Epithelial cell of proximal tubule (primary cell): ENCODE measurements at places on chromosomes 2 and 18. TPM values are rescaled to one million over a fixed set of nuclear protein-coding genes. Genes with fewer than 3 reads are reported as not detected.

Gene HSBP1L1
- 35.5 and 44.7 TPM in 2 replicates for total RNA-seq

- DNase-seq, result no peak
These were observed 258.5 kb downstream of the RPIA start for GRCh38 chr2:88950010-88950409.

Gene ZC3H6
- total RNA-seq, result 0.94 and 6.7 TPM in 2 replicates

DNA sequence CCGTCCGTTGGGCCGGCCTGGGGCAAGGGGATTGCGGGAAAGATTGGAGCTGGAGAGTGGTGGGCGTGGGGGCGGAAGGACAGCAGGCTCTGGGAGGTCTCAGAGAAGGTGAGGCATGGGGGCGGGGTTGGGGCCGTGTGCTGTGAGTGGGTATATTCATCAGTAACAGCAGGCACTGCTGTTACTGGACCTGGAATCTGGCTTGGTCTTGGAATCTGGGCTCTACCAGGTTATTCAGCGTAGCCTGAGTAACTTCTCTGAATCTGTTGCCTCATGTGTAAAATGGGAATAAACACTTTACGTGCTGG lies 435 bp downstream of the RNF181 start:
- DNase-seq, result no peak

DNA sequence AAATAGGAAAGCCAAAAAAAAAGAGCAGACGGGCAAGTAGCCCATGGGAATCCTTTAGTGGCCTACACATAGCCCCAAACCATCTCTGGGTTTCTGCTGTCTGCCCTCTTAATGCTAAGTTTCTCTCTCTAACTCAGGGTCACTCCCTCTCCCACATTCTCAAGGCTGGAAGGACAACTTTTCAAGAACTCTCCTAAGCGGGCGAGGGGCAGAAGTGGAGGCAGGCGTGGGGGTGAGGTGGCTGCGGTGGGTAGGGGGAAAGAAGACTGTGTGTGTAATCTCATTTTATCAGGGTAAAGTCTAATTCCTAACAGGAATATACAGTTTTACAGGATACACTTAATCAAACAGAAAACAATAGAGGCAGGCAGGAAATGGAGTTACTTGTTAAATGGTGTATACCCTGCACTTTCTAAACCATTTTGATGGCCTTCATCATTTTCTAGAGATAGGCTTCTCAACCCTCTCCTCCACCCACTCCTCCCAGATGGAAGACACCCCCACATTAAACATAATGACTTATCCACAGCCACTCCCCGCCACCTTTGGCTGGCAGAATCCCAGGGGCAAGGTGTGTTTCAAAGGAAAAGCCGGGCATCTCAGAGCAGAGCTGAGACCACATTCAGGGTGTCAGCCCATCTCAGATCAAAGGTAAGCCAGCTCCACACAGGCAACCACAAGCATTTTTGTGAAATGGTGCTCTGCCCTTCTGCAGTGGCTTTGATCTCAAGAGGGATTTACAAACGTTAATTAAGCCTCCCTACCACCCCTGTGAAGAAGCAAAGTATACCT lies 6.8 kb downstream of the SMAD7 start:
- DNase-seq, result no peak

Gene CDCA7
- total RNA-seq, result 34.7 and 55.4 TPM in 2 replicates

GRCh38 chr18:3147935-3148554 lies 71.7 kb downstream of the MYOM1 start:
- DNase-seq, result no peak

Gene CCBE1
- total RNA-seq, result 1.8 and 3.3 TPM in 2 replicates

DNA sequence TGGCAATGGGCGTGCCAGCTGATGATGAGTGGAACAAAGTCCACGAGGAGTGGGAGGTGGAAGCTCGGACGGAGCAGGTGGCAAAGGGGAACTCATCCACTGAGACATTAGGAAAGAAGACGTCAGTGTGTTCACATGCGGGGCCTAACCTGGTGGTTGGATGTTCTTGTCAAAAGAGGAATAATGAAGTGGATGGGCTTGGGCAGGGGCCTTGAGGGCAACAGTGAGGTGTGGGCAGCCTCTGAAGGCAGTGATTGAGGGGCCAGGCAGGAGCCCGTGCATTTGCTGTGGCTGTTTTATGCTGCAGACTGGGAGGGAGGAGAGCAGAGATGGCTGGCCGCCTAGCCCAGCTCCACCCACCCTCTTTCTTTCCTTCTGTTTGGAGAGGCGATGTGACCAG lies 74.5 kb downstream of the LRRC30 start:
- no peak for DNase-seq

GRCh38 chr2:121608367-121608766 lies 40.9 kb downstream of the CLASP1 start:
- no peak for DNase-seq

Gene QPCT
- 26.4 and 52.3 TPM in 2 replicates for total RNA-seq

Gene SERPINB8
- 11.5 and 12.7 TPM in 2 replicates for total RNA-seq

Gene CPLX4
- not detected in 2 replicates for total RNA-seq
